ENCODE measurements at places on chromosomes 3 and 15.

DNA sequence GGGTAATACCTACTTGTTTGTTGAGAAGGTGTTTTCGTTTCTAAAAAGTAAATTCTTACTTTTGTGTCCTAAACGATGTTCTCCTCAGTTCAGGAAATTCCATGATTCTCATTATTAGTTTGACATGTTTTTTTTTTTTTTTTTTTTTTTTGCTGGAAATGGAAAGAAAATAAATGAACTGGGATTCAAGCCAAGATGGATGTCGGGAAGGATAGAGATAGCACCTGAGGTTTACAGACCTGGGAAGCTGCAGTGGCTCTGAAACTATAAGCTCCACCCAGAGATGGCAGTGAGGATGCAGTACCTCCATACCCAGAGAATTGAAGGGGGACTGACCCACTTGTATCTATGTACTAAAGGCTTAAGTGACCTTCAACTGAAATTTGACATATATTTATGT, 334.6 kb upstream of the TGFBR2 start:
- no peak for DNase-seq

- no peak for DNase-seq
Measured at GRCh38 chr3:159165961-159166360, 364.1 kb downstream of the MFSD1 start.

DNA sequence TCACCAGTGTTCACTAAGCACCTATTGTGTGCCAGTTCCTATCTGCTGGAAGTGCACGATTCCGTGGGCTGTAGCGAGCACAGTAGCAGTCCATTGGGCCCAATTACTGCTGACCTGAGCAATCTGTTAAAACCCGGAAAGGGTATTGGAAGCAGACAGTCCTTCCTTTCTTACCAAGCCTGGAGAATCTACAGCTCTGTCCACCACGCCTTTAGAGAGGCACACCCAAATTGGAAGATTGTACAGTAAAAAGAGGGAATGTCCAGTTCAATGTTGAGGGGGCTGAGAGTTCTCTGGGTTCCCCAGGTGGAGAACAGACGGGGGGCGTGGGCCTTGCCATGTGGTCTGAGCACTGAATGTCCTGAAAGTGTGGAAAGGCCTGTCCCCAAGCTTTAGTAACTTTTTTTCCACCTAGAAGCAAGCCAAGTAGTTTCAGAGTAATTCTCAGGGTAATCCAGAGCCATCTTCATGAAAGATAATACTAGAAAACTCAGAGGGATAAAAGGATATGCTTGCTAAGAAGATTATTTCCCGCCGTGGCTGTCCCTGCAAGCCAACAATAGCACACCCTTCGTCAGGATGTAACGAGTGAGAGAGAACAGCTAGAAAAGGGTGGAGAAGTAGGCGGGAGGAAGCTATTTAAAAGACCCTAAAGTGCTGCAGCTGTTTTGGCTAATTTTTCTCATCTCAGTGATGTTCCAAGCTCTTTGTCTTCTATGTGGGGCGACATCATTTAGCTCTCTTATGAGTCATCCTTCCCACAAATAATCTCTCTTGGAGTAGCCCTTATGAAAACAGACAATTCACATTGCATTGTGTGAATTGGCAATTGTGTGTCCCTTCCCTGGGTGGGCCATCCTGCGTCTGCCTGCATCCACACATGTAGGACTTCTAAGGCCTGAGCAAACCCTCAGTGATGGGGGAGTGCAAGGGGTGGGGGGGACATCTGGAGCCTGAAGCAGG, 181.0 kb downstream of the ATG7 start:
- DNase-seq = peak; percentile 25

DNA sequence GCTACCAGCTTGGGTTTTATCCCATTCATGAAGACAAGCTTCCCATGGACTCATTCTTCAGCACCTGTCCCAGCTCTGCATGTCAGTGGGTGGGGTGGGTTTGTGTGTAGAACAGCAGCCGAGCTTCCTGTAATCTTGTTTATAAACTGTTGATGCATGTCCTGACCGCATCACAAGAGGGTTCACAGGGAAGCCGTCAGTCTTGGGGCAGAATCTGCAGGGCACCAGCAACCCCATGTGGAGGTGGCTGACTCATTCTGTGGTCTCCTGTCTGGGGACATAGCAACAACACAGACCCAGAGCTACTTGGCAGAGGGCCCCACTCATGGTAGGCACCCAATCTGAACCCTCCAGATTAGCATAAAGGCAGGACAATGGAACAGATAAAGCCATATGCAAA, 35.6 kb downstream of the DAPK2 start:
- peak; percentile 26 for DNase-seq

All from NCI-H345 (cell line).